ENCODE measurements at places on chromosomes 6 and 20.

DNA sequence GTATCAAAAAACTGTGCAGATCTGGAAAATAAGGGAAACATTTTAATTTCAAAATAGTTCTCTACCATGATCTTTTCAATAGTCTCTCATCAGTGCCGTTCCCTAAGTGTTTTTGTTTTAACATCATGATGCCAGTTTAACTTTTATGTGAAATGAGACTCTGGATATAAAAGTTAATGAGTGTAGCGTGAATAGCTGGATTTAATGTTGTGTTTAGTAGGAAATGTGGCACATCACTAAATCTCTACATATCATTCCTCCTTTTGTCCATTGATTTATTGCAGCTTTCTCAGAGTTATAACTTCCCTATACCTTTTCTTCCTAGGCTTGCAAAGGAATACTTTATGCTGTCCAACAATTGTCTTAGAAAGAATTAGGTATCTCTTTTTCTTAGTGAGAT is 81.4 kb upstream of the SCGN start:
- no peaks in the 10 kb centered on the region for H3K4me1 ChIP-seq
- H3K27ac ChIP-seq, result no peak overlapping the region
- H3K4me3 ChIP-seq, result no peak overlapping the region
- DNase-seq, result no peak

DNA sequence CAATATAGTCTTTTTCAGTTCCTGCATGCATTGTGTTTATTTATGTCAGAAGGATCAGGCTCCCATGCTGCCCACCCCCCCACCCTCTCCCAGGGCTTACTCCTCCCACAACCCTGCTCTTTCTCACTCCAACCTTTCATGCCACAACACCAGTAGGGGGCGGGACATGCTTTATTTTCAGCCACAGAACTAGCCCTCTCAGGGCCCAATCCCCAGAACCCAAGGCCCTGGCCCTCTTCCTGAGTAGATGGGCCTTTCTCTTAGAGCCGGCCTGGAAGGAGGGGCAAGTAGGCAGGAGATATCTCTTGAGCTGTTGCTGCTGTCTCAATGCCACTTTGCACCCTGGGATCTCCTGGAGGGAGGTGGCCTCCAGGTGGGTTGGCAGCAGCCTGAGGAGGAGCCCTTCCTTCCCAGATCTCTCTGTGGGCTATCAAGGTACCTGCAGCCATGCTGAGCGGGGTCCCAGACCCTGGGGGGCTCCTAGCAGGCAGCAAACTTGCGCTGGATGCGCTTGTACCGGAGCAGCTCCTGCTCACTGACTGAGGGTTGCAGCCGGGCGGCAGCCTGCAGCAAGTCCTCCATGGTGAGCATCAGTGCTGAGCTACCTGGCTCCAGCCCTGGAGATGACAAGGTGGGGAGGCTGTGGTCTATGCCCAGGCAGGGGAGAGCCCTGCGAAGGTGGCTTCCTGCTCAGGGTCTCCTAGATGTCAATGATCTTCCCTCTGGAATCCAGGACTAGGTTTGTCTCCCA is 3.5 kb downstream of the GNMT start:
- peaks cover 12% of the 10 kb centered on the region for H3K36me3 ChIP-seq
- no peak overlapping the region for H3K27ac ChIP-seq
- H3K4me3 ChIP-seq, result no peak overlapping the region

DNA sequence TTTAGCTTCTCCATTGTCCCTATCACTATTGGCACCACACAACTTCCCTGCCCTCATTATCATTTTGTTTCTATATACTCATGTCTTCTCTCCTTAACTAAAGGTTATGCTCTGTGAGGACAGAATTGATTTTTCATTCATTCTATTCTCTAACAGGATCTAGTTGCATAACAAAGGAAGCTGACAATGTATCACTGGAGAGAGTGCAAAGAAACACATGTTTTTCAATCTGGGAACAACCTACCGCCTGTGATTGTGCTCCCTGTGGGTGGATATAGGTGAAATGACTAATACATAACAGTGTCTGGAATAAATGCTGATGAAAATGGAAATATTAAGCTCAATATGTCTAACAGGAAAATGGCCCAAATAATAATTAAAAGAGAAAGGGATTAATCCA is 56.6 kb downstream of the COL12A1 start:
- DNase-seq, result no peak
- no peaks in the 10 kb centered on the region for H3K4me1 ChIP-seq
- H3K4me3 ChIP-seq, result no peak overlapping the region
- H3K36me3 ChIP-seq, result no peaks in the 10 kb centered on the region

DNA sequence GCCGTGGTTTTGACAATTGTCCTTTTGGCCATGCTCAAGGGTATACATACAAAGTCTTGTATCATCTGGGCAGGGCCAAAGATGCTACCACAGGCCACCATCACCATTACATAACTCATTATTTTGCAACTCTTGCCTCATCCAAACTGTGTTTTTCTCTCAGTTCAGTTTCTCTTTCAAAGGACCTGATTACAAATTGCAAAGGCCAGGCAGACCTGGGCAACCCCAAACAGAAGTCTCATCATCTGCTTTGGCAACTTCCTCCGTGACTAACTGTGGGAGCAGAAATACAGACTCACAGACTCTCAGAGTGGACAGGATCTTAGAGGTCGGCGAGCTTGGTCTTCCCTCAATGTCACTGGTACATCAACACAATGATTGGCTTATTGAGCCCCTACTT is 117.8 kb upstream of the NEDD9 start:
- no peak overlapping the region for H3K4me3 ChIP-seq
- no peak for DNase-seq
- H3K27ac ChIP-seq, result no peak overlapping the region
- no peaks in the 10 kb centered on the region for H3K4me1 ChIP-seq

DNA sequence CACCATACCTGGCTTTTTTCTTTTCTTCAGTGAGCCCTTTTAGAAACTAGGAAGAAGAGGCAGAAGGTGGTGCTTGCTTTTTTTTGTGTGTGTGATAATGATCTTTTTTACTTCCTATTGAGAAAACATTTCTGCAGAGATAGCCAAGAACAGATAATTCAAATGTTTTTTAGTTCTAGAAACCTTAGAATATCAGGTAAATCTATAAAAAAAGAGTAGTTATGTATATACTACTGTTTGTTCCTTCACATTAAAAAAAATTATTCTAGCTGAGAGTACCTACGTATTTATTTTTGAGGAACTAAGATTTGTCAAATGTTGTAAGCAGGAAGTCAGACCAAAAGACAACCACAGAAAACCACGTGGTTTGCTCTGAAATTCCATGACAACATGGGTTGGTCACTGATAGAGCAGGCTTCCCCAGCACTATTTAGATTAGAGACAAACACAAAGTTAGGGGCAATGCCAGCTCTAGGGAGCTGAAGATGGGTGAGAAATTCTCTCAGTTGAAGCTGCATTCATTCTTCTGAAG is 12.8 kb downstream of the STK4 start:
- peaks cover 3% of the 10 kb centered on the region for H3K36me3 ChIP-seq
- no peak for DNase-seq
- no peaks in the 10 kb centered on the region for H3K4me1 ChIP-seq
- H3K27ac ChIP-seq, result no peak overlapping the region
- no peaks in the 10 kb centered on the region for H3K27me3 ChIP-seq

DNA sequence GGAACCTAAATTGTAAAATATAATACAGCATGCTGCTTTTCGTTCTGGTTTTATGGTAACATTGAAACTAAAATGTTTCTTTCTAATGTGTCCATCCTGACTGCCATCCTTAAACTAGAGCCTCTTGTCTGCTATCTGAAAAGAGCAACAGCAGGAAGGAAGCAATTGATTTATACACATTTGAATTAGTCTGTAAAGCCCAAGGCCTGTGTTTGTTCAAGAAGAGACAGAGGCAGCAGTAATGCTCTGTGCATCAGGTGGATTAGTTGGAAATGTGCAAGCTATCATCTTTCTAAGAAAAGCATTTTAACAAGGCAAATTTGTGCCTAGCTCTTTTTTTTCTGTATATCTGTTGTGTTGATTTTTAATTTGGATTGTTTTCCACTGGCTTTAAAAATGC is 128.6 kb downstream of the SCAF8 start:
- no peak overlapping the region for H3K27ac ChIP-seq
- peaks cover 3% of the 10 kb centered on the region for H3K4me1 ChIP-seq
- no peak overlapping the region for H3K4me3 ChIP-seq
- H3K27me3 ChIP-seq, result no peaks in the 10 kb centered on the region
- DNase-seq, result no peak

DNA sequence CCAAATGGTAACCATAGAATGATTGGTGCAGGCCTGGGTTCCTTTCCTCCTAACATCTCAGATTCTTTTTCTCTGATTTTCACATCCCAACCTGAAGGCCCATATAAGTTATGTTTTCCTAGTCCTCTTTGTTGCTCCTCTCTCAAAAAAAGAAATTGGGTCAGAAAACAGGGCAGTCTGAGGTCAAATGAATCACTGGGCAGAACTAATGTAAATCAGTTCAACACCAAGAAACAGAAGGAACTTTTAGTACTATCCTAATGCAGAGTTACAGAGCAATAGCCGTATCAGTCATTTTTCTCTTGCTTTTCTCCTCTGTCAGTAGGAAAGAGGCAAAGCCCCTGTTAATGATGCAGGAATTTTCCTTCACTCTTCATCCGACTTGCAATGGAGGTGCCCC is 11.0 kb upstream of the TPD52L1 start:
- H3K36me3 ChIP-seq, result no peaks in the 10 kb centered on the region
- H3K4me3 ChIP-seq, result no peak overlapping the region
- H3K4me1 ChIP-seq, result peaks cover 2% of the 10 kb centered on the region

- no peaks in the 10 kb centered on the region for H3K36me3 ChIP-seq
- no peak overlapping the region for H3K27ac ChIP-seq
- no peak overlapping the region for H3K4me3 ChIP-seq
- no peaks in the 10 kb centered on the region for H3K27me3 ChIP-seq
- no peaks in the 10 kb centered on the region for H3K4me1 ChIP-seq
- no peak for DNase-seq
Measured at GRCh38 chr6:156988276-156989158, 211.3 kb downstream of the ARID1B start.

DNA sequence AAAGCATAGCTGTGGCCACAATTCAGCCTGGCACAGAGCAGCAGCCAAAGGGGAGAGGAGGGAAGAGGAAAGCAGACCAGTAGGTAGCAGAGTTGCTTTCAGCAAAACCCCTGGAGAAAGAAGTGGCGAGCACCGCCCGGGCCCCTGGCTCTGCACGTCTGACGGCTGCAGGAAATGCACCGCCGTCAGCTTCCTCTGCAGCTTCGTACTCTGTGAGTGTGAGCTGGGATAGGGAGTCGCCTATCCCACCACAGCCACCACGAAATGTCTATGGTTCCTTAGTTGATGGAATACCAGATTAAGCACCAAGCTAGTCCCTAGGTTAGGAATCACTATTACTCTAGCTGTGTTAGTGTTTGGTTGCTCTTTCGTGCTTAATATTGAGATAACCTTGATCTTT is 79.9 kb upstream of the NAA20 start:
- H3K36me3 ChIP-seq, result peaks cover 3% of the 10 kb centered on the region
- no peak for DNase-seq
- no peak overlapping the region for H3K27ac ChIP-seq

GRCh38 chr6:55530931-55531330 is 48.1 kb downstream of the HMGCLL1 start:
- no peak overlapping the region for H3K27ac ChIP-seq
- H3K27me3 ChIP-seq, result no peaks in the 10 kb centered on the region
- no peaks in the 10 kb centered on the region for H3K4me1 ChIP-seq

GRCh38 chr20:5787796-5788165 is 37.6 kb downstream of the SHLD1 start:
- H3K27ac ChIP-seq, result no peak overlapping the region
- DNase-seq, result no peak
- H3K4me1 ChIP-seq, result no peaks in the 10 kb centered on the region
- H3K36me3 ChIP-seq, result no peaks in the 10 kb centered on the region
- H3K27me3 ChIP-seq, result no peaks in the 10 kb centered on the region
- H3K4me3 ChIP-seq, result no peak overlapping the region

DNA sequence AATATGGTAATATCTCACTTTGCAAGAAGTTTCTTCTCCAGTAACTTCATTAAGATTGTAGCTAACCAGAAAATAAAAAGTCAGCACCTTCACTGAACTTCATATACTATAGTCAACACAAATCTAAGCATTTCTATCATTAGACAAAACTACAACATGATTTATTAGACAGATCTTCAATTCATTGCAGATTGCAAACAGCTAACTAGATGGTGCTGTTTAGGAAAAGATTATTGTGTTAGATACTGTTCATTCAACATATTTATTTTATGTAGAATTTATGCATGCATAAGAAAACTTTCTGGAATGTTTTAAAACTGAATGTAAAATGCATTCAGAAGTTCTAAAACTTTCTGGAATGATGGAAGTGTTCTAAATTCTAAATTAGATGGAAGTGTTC is 442.1 kb downstream of the HTR1B start:
- H3K27ac ChIP-seq, result no peak overlapping the region
- no peaks in the 10 kb centered on the region for H3K36me3 ChIP-seq
- no peak overlapping the region for H3K4me3 ChIP-seq
- H3K27me3 ChIP-seq, result no peaks in the 10 kb centered on the region

- H3K27ac ChIP-seq, result no peak overlapping the region
- H3K4me3 ChIP-seq, result no peak overlapping the region
- no peak for DNase-seq
- no peaks in the 10 kb centered on the region for H3K36me3 ChIP-seq
- H3K27me3 ChIP-seq, result no peaks in the 10 kb centered on the region
Measured at GRCh38 chr6:44614396-44614795, 226.9 kb downstream of the CDC5L start.

GRCh38 chr6:76776876-76777275 is 686.4 kb downstream of the HTR1B start:
- no peaks in the 10 kb centered on the region for H3K36me3 ChIP-seq
- H3K27ac ChIP-seq, result no peak overlapping the region
- H3K27me3 ChIP-seq, result no peaks in the 10 kb centered on the region
- DNase-seq, result no peak

GRCh38 chr6:49151461-49151860 is 311.6 kb downstream of the MMUT start:
- H3K27me3 ChIP-seq, result no peaks in the 10 kb centered on the region
- no peak for DNase-seq
- no peak overlapping the region for H3K27ac ChIP-seq
- H3K36me3 ChIP-seq, result no peaks in the 10 kb centered on the region
- no peak overlapping the region for H3K4me3 ChIP-seq

DNA sequence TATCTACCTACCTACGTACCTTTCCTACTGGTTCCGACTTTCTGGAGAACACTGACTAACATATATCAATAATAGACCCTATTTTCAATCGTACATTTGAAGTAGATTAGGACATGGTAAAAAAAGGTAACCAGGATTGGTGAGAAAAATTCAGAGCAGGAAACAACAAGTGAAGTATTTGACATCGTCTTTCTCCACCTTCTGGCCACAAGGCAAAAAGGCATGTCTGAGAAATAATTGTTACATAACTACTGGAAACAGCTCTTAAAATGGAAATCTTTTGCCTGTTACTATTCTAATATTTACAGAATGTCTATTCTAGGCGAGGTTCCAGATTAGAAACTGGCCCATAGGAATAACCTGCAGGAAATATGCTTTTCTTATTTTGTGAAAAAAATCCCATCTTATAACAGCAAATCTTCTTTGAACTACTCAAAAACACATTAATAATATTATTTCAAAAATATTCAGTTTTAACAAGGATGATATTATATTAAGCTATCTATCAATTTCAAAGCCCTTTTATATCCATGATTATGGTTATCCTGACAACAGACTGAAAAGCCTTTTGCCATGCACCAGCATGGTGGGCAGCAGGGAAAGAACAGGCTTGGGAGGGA is 80.8 kb downstream of the RCAN2 start:
- H3K36me3 ChIP-seq, result no peaks in the 10 kb centered on the region
- DNase-seq, result no peak
- peaks cover 19% of the 10 kb centered on the region for H3K4me1 ChIP-seq

Measured in aorta (tissue), 5 donors.